PC-9 (cell line): ENCODE measurements at places on chromosomes 4 and X. TPM values are rescaled to one million over a fixed set of nuclear protein-coding genes. Genes with fewer than 3 reads are reported as not detected.

DNA sequence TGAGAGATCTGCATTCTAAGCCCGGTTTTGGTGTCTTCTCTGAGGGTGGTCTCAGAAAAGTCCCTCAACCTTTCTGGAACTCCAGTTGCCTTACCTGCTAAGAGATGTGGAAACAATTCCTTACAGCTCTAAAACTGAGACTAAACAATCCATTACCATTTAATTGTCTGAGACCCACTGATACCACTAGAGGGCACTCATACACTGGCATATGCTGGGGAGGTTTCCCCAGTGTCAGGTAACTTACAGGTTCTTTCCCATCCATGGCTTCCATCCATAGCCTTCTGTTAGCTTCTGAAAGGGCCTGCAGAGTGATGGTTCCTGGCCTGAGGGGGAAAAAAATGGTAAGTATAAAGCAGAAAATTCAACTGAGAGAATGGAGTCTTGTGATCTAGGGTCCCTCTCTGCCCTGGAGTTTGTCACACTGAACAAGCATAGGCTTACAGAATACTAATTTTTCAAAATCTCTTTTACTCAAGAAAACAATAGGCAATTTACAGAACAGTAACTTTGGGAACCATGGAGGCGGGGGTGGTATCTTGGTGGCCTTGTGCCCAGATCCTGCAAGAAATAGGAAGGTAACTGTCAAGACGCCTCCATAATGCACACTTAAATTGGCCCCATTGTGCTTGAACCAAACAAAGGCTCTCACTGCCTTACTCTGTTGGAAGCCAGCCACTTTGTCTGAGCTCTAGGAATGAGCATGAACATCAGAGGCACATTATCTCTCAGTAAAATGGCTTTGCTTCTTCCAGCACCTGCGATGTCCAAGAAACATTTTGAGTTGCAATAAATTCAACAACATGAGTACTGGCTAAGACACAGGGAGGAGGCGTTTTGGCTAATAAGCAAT lies 236.1 kb downstream of the OPHN1 start:
- DNase-seq: peak; percentile 39
- H3K4me3 ChIP-seq: no peak overlapping the region
- no peak overlapping the region for H3K27ac ChIP-seq
- H3K36me3 ChIP-seq: no peaks in the 10 kb centered on the region

DNA sequence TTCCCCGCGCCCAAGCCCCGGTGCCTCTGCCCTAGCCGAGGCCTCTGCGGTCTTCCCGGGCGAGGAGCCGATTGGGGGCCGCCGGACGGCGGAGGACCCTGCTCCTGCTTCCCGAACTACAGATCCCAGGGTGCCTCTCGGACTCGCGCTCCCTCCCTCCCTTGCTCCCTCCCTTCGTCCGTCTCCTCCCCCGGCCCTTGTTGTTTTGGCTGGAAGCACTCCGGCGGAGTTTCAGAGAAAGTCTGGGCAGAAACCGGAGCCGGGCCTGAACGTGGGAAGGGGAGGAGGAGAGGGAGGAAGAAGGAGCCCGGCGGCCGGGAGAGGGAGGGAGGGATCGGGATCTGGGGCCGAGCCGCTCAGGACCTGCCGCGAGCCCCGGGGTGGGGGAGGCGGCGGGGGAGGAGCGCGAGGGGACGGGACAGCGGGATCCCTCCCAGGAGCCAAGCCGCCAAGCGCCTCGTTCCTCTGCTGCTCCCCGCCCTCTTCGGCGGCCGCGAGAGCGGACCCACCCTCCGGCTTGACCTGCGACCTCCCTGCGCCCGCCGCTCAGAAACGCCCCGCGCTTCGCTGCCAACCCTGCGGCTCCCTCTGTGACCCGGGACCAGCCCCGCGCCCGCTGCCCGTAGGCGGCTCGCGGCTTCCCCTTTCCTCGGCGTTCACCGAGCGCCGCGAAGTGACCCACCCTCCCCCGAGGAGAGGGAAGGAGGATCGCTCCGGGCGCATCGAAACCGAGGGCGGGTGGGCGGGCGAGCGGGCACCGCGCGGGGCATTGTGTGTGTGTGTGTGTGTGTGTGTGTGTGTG lies 496 bp upstream of the GAB1 start:
- no peaks in the 10 kb centered on the region for H3K36me3 ChIP-seq
- H3K4me3 ChIP-seq: peak overlapping the region; percentile 88
- no peaks in the 10 kb centered on the region for H3K4me1 ChIP-seq
- DNase-seq: peak; percentile 62

DNA sequence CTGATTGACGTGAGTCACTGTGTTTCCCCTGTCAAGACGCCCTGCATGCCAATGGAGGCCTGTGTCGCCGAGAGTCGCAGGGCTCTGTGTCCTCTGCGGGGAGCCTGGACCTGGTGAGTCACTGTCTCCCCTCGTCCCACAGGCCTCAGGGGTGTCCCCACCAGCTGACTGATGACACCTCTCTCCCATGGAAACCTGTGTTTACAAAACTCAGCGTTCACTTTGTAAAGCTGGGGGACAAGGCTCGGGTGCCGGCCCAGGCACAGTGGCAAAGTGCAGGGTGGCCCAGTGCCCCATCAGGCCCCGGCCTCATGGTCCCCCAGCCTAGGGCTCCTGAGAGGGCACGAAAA lies 21.2 kb upstream of the HGFAC start:
- DNase-seq: no peak
- no peaks in the 10 kb centered on the region for H3K36me3 ChIP-seq
- no peak overlapping the region for H3K27ac ChIP-seq
- no peak overlapping the region for H3K4me3 ChIP-seq

DNA sequence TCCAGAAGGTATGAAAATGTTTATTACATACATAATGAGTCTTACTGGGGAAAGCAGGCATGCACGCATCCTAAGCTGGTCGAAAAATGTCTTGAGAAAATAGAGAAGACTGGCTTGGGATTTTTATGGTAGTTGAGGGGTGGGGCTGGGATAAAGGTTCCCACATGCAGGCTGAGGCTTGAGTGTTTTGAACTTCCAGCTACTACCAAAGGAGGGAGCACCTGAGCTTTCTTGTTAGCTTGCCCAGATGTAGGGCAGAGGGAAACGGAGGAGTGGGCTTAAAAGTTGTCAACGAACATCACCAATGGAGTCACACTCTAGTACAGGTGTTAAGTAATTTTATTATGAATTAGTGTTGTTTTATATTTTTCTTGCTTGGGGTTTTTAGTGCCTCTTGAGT lies 39.6 kb upstream of the SRPX start:
- no peaks in the 10 kb centered on the region for H3K36me3 ChIP-seq
- no peaks in the 10 kb centered on the region for H3K4me1 ChIP-seq
- DNase-seq: no peak
- H3K4me3 ChIP-seq: no peak overlapping the region
- H3K27me3 ChIP-seq: no peaks in the 10 kb centered on the region
- no peak overlapping the region for H3K27ac ChIP-seq

DNA sequence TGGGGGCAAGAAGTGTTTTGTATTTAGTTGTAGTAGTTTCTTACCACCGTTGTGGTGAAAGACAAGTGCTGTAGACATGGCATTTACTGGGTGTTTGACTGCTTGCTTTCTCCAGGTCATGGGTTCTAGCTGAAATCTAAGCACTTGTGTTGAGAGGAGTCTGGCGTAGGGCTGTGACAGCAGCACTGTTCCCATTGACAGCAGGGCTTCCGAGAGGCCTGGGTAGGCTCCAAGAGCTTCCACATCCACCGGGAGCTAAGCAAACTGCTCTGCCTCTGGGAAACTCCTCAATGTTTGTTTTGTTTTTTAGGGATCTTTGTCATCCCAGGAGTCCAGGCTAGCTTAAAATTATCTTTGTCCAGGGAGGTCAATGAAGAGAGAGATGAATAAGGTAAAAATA lies 44.3 kb downstream of the BMPR1B start:
- no peak for DNase-seq
- no peaks in the 10 kb centered on the region for H3K27me3 ChIP-seq
- H3K36me3 ChIP-seq: no peaks in the 10 kb centered on the region

- no peak overlapping the region for H3K27ac ChIP-seq
- no peak overlapping the region for H3K4me3 ChIP-seq
- no peaks in the 10 kb centered on the region for H3K4me1 ChIP-seq
- H3K36me3 ChIP-seq: no peaks in the 10 kb centered on the region
- no peaks in the 10 kb centered on the region for H3K27me3 ChIP-seq
Measured at GRCh38 chr4:173839865-173840264, 309.8 kb upstream of the HAND2 start.

- no peaks in the 10 kb centered on the region for H3K27me3 ChIP-seq
- no peaks in the 10 kb centered on the region for H3K4me1 ChIP-seq
- no peak overlapping the region for H3K4me3 ChIP-seq
- DNase-seq: no peak
- H3K27ac ChIP-seq: no peak overlapping the region
- H3K36me3 ChIP-seq: no peaks in the 10 kb centered on the region
Measured at GRCh38 chrX:66680451-66680850, 41.6 kb upstream of the EDA2R start.

GRCh38 chr4:66688674-66689073 lies 856.6 kb downstream of the CENPC start:
- H3K27ac ChIP-seq: no peak overlapping the region
- no peak overlapping the region for H3K4me3 ChIP-seq
- no peaks in the 10 kb centered on the region for H3K36me3 ChIP-seq
- H3K27me3 ChIP-seq: no peaks in the 10 kb centered on the region

GRCh38 chr4:163693211-163693610 lies 198.7 kb downstream of the TMA16 start:
- no peaks in the 10 kb centered on the region for H3K4me1 ChIP-seq
- no peaks in the 10 kb centered on the region for H3K36me3 ChIP-seq
- H3K4me3 ChIP-seq: no peak overlapping the region

- H3K4me3 ChIP-seq: no peak overlapping the region
- H3K36me3 ChIP-seq: no peaks in the 10 kb centered on the region
- DNase-seq: no peak
- H3K4me1 ChIP-seq: no peaks in the 10 kb centered on the region
- no peak overlapping the region for H3K27ac ChIP-seq
- no peaks in the 10 kb centered on the region for H3K27me3 ChIP-seq
Measured at GRCh38 chr4:176422511-176422910, 102.7 kb downstream of the SPCS3 start.

GRCh38 chr4:123031664-123032063 lies 109.3 kb upstream of the NUDT6 start:
- no peak overlapping the region for H3K27ac ChIP-seq
- no peaks in the 10 kb centered on the region; the same call in 1 of the 2 replicates for H3K36me3 ChIP-seq
- no peak overlapping the region for H3K4me3 ChIP-seq
- no peaks in the 10 kb centered on the region for H3K27me3 ChIP-seq

DNA sequence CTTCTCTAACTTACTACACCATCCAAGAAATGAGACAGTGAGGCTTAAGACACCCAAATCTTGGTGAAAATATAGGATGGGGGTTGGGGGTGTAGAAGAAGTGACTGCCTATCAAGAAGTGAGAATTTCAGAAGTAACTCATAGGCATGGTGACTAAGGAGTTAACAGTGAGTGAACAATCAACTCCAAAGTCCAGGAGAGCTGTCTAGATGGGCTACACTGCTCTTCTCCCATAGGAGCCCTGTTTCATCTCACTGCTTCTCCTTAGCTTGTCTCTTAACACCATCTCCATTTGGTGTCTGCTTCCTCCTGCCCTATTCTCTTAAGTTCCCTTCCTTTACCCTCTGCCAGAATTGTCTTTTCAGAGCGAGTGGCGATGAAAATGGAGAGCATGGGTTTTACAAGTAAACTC lies 22.7 kb downstream of the FABP2 start:
- peak overlapping the region; percentile 81 for H3K4me3 ChIP-seq
- no peaks in the 10 kb centered on the region for H3K27me3 ChIP-seq
- H3K27ac ChIP-seq: peak overlapping the region; percentile 89

DNA sequence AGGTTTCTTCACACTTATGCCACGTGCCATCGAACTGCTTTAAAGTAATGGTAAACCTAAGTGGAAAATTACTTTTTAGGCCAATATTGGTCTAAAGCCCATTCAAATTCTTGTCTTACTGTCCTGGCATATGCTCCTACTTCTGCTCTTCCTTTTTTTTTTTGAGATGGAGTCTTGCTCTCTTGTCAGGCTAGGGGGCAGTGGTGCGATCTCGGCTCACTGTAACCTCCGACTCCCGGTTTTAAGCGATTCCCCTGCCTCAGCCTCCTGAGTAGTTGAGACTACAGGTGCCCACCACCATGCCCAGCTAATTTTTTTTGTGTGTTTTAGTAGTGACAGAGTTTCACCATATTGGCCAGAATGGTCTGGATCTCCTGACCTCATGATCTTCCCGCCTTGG lies 129.0 kb upstream of the TECRL start:
- no peaks in the 10 kb centered on the region for H3K36me3 ChIP-seq
- no peak overlapping the region for H3K27ac ChIP-seq
- no peak for DNase-seq
- H3K4me3 ChIP-seq: no peak overlapping the region
- no peaks in the 10 kb centered on the region for H3K4me1 ChIP-seq

DNA sequence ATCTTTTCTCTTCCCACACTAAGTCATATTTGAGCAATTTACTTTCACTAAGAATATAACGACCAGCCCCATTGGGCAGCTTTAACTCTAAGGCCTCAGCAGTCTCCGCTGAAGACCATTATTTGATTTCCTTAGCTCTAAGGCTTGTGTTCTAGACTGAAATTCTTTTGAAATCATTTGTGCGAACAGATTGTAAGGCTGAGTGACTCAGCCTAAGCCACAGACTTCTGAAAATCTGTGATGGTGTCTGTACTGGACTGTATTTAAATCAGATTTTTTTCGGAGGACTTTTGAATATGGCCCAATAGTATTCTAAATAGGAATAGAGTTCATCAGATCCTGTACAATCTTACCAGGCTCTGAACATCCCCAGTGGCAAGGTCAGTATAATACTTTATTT lies 150.3 kb upstream of the TECRL start:
- no peaks in the 10 kb centered on the region for H3K27me3 ChIP-seq
- no peaks in the 10 kb centered on the region for H3K4me1 ChIP-seq
- no peak overlapping the region for H3K4me3 ChIP-seq
- H3K36me3 ChIP-seq: no peaks in the 10 kb centered on the region

CDS1 gene
- total RNA-seq: 35.6 and 37.3 TPM in 2 replicates

F8A1 gene
- total RNA-seq: 12.1 and 19.6 TPM in 2 replicates

GLOD5 gene
- total RNA-seq: not detected in 2 replicates

SHOX gene
- total RNA-seq: not detected in 2 replicates
